Ovary (tissue), 10 donors: ENCODE measurements at places on chromosomes 3 and 15.

- no peak overlapping the region for H3K4me3 ChIP-seq
- no peak overlapping the region for H3K27ac ChIP-seq
- H3K4me1 ChIP-seq, result peaks cover 2% of the 10 kb centered on the region
- H3K27me3 ChIP-seq, result no peaks in the 10 kb centered on the region
- H3K36me3 ChIP-seq, result no peaks in the 10 kb centered on the region
Observed at GRCh38 chr3:17749705-17750293, 7.4 kb upstream of the TBC1D5 start.

- H3K4me1 ChIP-seq, result no peaks in the 10 kb centered on the region
- no peak for DNase-seq
- H3K27me3 ChIP-seq, result no peaks in the 10 kb centered on the region
Observed at GRCh38 chr15:69704229-69704628, 251.6 kb downstream of the RPLP1 start.

DNA sequence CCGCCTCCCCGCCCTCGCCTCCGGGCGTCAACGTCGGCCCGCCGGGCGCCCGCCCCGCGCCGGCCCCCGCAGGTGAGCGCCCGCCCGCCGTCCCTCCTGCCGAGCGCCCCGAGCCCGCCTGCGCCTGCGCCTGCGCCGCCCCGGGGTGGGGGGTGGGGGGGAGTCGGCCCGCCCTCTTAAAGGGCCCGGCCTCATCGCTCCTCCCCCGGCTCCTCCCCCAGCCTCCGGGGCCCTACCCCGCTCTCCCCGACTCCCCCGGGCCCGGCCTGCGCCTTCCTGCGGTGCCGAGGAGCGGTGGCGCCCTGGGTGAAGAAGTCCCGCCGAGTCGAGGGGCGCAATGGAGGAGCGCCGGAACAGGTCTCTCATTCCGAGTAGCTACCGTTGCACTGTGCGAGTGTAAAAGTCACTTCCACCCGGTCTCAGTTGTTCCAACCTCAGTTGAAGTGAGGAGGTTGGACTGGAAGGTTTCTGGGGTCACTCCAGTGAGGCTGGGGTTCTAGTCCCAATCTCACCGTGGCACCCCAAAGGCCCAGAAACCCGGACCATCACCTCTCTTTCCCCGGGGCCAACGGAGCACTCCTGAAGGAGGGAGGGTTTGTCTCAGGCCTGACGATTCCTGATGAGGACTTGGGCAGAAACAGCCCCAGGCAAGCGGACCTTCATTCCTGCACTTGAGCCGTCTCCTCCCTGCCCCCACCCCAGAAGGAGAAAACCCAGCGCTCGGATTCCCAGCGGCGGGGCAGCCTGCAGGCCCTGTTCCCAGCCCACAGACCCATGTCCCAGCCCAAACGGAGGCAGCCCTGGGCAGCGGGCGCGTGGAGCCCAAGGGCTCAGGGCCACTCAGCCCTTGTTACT is 1.5 kb upstream of the TNK2 start:
- H3K4me1 ChIP-seq, result peaks cover 11% of the 10 kb centered on the region
- no peaks in the 10 kb centered on the region for H3K27me3 ChIP-seq
- peak overlapping the region; percentile 71 for H3K4me3 ChIP-seq
- H3K36me3 ChIP-seq, result no peaks in the 10 kb centered on the region
- peak overlapping the region; percentile 38 for H3K27ac ChIP-seq

- no peaks in the 10 kb centered on the region for H3K27me3 ChIP-seq
- DNase-seq, result no peak
- H3K4me3 ChIP-seq, result no peak overlapping the region
- no peaks in the 10 kb centered on the region for H3K36me3 ChIP-seq
Observed at GRCh38 chr3:72390841-72391240, 457.4 kb downstream of the SHQ1 start.

DNA sequence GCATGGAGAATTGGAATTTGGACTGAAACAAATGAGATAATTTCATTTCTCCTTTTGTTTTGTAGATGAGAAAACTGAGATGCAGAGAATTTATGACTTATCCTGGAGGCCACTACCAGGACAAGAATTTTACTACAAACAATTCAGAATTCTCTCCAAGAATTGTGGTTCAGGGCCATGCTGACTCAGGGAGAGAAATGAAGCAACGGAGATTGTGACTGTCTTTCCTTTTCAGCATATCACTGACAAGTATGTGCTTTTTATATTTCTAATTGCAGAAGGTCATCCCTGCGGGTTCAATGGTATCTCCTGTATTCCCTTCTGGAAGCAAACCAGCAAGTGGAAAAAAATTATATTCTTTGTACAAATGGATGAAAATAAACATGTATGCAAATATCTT is 170.8 kb upstream of the MITF start:
- no peak for DNase-seq
- H3K27ac ChIP-seq, result no peak overlapping the region
- no peak overlapping the region for H3K4me3 ChIP-seq
- no peaks in the 10 kb centered on the region for H3K36me3 ChIP-seq
- no peaks in the 10 kb centered on the region for H3K4me1 ChIP-seq

DNA sequence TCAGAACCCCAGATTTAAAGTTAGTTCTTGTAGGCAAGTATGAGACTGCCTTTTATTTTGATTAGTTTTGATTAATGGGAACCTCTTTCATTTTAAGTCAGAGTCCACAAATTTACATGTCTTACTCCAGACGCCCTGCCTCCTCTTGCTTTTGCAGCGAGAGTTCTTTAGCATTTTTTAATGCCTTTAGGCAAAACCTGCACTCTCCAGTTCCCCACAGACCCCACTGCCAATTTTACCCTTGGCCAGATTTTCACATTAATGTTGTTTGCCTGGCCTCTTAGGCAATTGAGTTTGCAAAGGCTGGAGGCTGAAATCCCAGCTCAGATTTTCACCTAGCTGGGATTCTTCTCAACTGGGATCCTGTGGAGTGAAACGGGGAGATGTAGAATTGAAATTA is 85.8 kb downstream of the GAP43 start:
- H3K4me3 ChIP-seq, result no peak overlapping the region
- no peaks in the 10 kb centered on the region for H3K36me3 ChIP-seq
- H3K27ac ChIP-seq, result no peak overlapping the region
- peaks cover 5% of the 10 kb centered on the region for H3K4me1 ChIP-seq

DNA sequence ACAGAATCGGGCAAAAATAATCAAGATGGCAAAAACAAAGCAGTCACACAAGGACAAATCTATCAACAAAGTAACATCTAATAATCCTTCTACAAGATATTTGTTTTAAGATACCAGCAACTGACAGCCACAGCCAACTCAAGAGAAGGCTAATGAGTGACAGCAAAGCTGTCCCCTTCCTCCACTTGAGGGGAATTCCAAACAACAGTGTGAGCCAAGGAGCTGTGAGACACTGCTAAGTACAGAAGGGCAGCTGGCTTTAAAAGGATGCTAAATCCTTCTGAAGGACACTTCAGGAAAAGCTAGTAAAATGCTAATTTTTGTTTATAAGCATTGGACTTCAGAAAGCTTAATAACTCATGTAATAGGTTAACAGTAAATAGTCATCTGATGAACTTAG is 120.3 kb upstream of the GOLGA8J start:
- no peak for DNase-seq
- no peaks in the 10 kb centered on the region for H3K36me3 ChIP-seq
- no peaks in the 10 kb centered on the region for H3K27me3 ChIP-seq
- H3K27ac ChIP-seq, result no peak overlapping the region
- H3K4me3 ChIP-seq, result no peak overlapping the region
- H3K4me1 ChIP-seq, result no peaks in the 10 kb centered on the region

GRCh38 chr15:66124651-66125050 is 128.9 kb downstream of the MEGF11 start:
- H3K27ac ChIP-seq, result no peak overlapping the region
- H3K4me1 ChIP-seq, result no peaks in the 10 kb centered on the region
- no peaks in the 10 kb centered on the region for H3K36me3 ChIP-seq
- no peak for DNase-seq
- no peaks in the 10 kb centered on the region for H3K27me3 ChIP-seq
- no peak overlapping the region for H3K4me3 ChIP-seq

- no peak overlapping the region for H3K27ac ChIP-seq
- no peaks in the 10 kb centered on the region for H3K4me1 ChIP-seq
- no peak for DNase-seq
Observed at GRCh38 chr15:44188795-44189194, 6.3 kb downstream of the FRMD5 start.

GRCh38 chr15:45646220-45646619 is 11.4 kb downstream of the SQOR start:
- no peak for DNase-seq
- no peaks in the 10 kb centered on the region for H3K36me3 ChIP-seq
- peaks cover 10% of the 10 kb centered on the region for H3K4me1 ChIP-seq
- no peak overlapping the region for H3K4me3 ChIP-seq

DNA sequence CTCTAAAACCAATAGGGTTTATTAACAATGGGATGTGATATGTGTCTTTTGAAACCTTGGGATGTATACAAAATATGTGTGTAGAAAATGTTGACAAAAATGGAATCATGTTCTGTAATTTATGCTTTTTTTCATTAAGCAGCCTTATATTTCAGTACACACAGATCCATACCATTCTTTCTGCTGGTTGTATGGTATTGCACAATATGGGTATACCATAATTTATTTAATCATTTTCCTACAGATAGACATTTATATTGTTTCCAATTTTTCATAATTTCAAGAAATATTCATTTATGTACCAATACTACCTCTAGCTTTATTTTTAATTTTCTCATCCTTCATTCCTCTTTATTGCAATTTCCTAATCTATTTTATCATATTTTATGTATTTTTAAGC is 83.5 kb downstream of the NEK10 start:
- H3K27me3 ChIP-seq, result no peaks in the 10 kb centered on the region
- H3K36me3 ChIP-seq, result no peaks in the 10 kb centered on the region
- no peaks in the 10 kb centered on the region for H3K4me1 ChIP-seq
- DNase-seq, result no peak
- no peak overlapping the region for H3K4me3 ChIP-seq

- peaks cover 17% of the 10 kb centered on the region for H3K4me1 ChIP-seq
- peak; percentile 82 for DNase-seq
- H3K36me3 ChIP-seq, result no peaks in the 10 kb centered on the region
- H3K27me3 ChIP-seq, result no peaks in the 10 kb centered on the region
Observed at GRCh38 chr15:101088788-101089578, 162.9 kb downstream of the CHSY1 start.

GRCh38 chr3:21256932-21257331 is 494.1 kb downstream of the ZNF385D start:
- H3K27ac ChIP-seq, result no peak overlapping the region
- no peak overlapping the region for H3K4me3 ChIP-seq
- H3K27me3 ChIP-seq, result no peaks in the 10 kb centered on the region
- no peaks in the 10 kb centered on the region for H3K4me1 ChIP-seq
- no peaks in the 10 kb centered on the region for H3K36me3 ChIP-seq
- no peak for DNase-seq

GRCh38 chr3:12810961-12811360 is 14.5 kb downstream of the CAND2 start:
- DNase-seq, result no peak
- H3K4me1 ChIP-seq, result no peaks in the 10 kb centered on the region

DNA sequence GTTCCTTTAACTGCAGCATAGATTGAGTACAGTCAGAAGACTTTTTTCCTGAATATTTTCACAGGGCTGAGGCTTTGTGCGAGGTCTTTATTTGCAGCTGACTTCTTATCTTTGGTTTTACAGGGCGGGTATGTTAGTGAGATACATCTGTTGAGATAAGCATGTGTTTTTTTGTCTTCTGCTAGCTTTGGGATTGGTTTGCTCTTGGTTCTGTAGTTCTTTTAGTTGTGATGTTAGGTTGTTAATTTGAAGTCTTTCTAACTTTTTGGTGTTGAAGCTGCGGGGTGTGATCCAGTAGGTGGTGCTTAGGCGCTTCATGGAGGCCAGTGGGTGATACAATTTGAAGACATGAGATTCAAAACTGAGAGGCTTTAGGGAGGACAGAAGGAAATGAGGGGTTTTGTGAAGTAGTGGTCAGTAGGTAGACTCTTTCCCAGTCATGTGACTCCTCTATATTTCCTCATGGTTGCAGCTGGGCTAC is 67.9 kb upstream of the TNFSF10 start:
- H3K27ac ChIP-seq, result no peak overlapping the region
- no peak overlapping the region for H3K4me3 ChIP-seq
- DNase-seq, result no peak
- H3K36me3 ChIP-seq, result no peaks in the 10 kb centered on the region
- no peaks in the 10 kb centered on the region for H3K4me1 ChIP-seq
- H3K27me3 ChIP-seq, result no peaks in the 10 kb centered on the region

GRCh38 chr3:194200422-194201081 is 64.6 kb downstream of the HES1 start:
- no peak overlapping the region for H3K27ac ChIP-seq
- no peak overlapping the region for H3K4me3 ChIP-seq
- H3K4me1 ChIP-seq, result no peaks in the 10 kb centered on the region
- no peaks in the 10 kb centered on the region for H3K27me3 ChIP-seq

GRCh38 chr3:183895296-183895695 is 10.6 kb upstream of the PARL start:
- no peak overlapping the region for H3K27ac ChIP-seq
- H3K4me3 ChIP-seq, result no peak overlapping the region
- no peaks in the 10 kb centered on the region for H3K36me3 ChIP-seq
- no peaks in the 10 kb centered on the region for H3K27me3 ChIP-seq
- peak; percentile 32 for DNase-seq

DNA sequence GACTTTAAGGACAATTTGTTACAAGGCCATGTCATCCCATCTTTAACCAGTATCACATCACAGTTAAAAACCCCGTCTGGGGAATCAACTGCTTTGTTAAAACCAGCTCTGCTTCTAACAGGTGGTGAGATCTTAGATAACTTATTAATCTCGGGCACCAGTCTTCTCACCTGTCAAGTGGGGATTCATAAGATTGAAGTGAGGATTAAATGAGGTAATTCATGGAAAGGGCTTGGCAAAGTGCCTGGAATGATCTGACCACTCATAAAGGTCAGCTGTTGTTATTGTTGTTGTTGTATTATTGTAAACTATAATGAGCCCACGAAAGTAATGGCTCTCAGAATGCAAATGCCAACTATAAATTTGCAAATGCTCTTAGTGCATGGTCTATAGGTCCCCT is 30.1 kb upstream of the SLC24A5 start:
- no peak for DNase-seq
- no peaks in the 10 kb centered on the region for H3K36me3 ChIP-seq
- no peaks in the 10 kb centered on the region for H3K27me3 ChIP-seq
- H3K4me1 ChIP-seq, result no peaks in the 10 kb centered on the region
- no peak overlapping the region for H3K27ac ChIP-seq

DNA sequence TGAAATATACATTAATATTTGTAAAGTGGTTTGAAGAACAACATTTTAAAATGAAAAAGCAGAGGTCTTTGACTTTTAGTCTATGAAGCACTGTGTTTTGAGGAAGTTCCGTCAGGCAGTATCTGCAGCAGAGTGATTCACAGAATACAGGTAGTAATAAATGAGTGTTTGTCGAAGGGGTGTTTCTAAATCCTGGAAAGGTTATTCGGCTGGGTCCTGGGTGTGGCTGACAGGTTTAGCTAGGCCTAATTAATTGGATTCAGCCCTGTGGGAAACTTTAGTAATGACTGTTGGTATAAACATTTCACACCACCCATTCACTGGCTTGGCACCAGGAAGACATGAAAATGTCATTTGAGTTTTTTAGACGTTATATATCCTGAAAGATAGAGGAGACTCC is 51.3 kb downstream of the TIPARP start:
- no peak overlapping the region for H3K4me3 ChIP-seq
- H3K27ac ChIP-seq, result no peak overlapping the region
- no peaks in the 10 kb centered on the region for H3K27me3 ChIP-seq
- no peaks in the 10 kb centered on the region for H3K36me3 ChIP-seq
- no peak for DNase-seq
- no peaks in the 10 kb centered on the region for H3K4me1 ChIP-seq
